ENCODE measurements at places on chromosomes 16 and 17.

GRCh38 chr16:68778551-68779231 lies 41.6 kb downstream of the CDH1 start:
- peak; percentile 23 for DNase-seq

- peak; percentile 45 for DNase-seq
These were observed at the start of gene VTN for GRCh38 chr17:28370035-28370743. VTN (minus strand) TSS chr17:28370307; CDS start chr17:28370203, 104 bp downstream.

DNA sequence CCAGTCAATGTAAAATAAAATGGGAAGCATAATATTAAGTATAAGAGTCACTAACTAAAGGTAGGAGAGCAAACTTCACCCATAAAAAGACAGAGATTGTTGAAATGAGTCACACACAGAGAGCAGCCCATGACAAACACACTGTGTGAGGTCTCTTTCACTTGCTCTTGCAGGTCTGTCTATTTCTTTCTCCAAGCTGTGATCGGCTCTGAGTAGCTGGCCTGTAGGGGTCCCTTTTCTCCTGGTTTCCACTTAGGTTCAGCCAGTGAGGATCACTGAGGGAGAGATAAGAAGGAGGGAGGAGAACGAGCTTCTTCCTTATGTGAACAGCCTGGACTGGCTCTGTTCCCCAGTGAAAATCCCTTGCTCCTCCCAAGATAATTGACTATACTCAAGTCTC lies 133.7 kb upstream of the HS3ST3A1 start:
- no peak for DNase-seq

DNA sequence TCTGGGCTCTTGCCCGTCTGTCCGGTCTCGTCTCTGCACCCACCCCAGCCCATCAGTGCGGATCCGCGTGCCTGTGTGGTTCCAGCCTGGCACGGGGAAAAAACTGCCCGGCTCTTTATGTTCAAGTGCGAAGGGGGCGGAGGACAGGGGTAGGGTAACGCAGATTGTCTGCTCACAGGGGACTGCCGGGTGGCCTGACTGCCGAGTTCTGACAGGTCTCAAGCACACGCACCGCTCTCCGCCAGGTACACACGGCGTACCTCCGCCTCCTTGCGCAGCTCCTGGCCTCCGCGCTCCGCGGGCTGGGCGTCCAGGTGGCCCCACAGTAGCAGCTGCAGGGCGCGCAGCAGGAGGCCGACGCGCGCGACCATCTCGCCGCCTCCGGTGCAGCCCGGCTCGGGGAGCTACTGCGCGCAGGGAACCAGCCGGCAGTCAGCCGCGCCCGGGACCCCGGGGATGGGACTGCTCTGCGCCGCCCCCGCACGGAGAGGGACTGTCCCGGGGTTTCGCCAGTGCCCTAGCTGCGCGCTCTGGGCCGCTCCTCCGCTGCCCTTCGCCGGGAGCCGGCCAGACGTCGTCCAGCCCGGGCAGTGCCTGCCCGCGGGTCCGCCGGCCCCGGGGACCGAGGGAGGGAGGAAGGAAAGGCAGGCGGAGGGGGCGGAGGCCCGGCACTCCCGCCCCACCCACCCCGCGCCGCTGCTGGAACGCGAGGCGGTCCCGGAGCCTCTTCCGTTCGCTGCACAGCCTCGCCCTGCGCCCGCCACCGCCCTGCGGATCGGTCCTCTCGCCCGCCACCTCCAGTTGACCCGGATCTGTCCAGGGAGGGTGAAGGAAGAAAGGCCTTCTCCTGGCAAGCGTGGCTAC lies at the start of gene MMP28:
MMP28 (minus strand) TSS at position 635 of the 864 bp plus-strand sequence; CDS start at position 371, 264 bp downstream.
- peak; percentile 24 for DNase-seq

GRCh38 chr17:55426851-55427586 lies 5.4 kb upstream of the MMD start:
- DNase-seq: no peak

- no peak for DNase-seq
These were observed 452.3 kb downstream of the CDH11 start for GRCh38 chr16:64669573-64669972.

DNA sequence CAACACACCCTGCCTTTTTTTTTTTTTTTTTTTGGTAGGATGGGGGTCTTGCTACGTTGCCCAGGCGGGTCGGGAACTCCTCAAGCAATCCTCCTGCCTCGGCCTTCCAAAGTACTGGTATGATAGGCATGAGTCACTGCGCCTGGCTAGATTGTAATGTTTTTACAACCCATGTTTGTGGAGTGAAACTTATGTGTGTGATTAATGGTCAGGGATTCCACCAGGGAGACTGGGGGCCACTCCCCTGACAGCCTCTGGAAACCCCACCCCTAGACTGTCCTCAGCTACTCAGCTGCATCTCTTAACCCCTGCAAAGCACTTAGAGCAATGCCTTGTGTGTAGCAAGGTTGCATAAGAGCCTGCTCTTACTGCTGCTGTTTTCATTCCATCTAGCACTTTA lies 220.5 kb downstream of the PARN start:
- DNase-seq: no peak

- no peak for DNase-seq
These were observed 203.5 kb downstream of the RBFOX3 start for GRCh38 chr17:79407385-79407784.

GRCh38 chr16:69132424-69133252 lies at the start of the genes CHTF8 and UTP4:
CHTF8 (minus strand) TSS chr16:69132588; CDS start chr16:69121458, 11,130 bp downstream.
UTP4 (plus strand) TSS chr16:69132649; CDS start chr16:69133460, 811 bp downstream.
- peak; percentile 84 for DNase-seq

- no peak for DNase-seq
These were observed 86.3 kb upstream of the DHX40 start for GRCh38 chr17:59479141-59479540.

DNA sequence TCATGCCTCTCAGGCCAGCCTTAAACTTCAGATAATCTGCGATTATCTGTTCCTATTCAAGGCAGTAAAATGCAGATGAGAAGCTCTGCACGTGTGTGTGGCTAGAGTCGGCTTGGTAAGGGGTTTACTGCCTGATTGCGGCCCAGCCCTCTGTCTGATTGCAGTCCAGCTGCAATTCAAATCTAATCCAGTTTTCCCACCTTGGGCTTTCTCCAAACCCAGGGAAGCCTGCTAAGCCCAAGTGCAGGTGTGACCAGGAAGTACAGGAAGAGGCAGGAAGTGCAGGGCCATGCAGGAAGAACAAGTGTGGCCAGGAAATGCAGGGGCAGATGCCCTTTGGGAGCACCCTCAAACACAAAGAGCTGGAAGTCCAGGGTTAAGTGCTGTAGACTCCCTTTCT lies 314.9 kb downstream of the CEP112 start:
- DNase-seq: no peak

- DNase-seq: no peak
These were observed 8.5 kb downstream of the MLLT6 start for GRCh38 chr17:38713456-38714075.

All from hematopoietic multipotent progenitor cell treated with erythropoietin and hydrocortisone succinate and interleukin-3 and kit ligand, for 8 days (in vitro differentiated cells).